ENCODE measurements at places on chromosomes 13 and 19.

DNA sequence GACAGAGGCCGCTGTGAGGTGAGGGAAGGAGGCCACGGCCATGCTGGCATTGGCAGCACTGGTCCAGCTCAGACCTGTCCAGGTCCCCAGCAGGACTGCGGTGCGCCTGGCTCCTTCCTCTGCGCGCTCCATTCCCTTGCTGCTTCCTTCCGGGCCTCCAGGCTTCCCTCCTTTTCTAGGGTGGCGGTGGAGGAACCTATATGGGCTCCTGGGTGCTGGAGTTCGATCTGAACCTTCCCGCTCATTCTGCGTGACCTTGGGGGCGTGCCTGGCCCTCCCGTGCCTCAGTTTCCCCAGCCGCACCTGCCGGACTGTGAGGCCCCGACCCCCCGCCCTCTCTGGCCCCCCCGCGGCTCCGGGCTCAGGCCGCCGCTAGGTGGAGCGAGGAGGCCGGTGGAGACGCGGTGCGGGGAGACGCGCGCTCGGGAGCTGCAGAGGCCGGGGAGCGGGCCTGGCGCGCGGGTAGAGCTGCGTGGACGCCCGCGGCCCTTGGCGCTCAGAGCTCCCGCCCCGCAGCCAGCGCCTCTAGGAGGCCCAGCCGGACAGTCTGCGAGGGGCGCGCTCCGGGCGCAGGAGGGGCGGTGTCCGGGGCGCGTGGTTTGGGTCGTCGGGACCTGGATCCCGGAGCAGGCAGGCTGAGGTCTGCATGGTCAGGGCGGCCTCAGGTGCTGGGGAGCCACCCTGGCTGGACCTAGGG is 29.9 kb downstream of the EFNA2 start:
- no peak for DNase-seq

- DNase-seq = no peak
Observed at GRCh38 chr13:27792393-27793218, at the start of gene GSX1. GSX1 (plus strand) TSS chr13:27792483; CDS start chr13:27792691, 208 bp downstream.

DNA sequence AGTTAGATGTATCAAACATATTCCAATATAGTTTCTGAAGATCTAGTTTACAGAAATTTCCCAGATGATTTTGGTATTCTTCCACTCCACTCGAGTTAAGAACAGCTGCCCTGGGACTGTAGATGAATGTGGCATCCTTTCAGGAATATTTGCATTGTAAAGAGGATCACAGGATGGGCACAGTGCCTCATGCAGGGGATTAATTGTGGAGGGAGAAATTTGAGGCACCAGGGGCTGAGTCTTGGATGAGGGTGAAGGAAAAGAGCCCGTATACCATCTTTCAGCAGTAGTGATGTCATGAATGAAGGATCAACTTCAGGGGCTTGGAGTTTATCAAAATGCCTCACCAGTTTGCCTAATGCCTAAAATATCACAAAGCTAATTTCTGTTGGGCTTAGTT is 4.0 kb upstream of the PDS5B start:
- no peak for DNase-seq

DNA sequence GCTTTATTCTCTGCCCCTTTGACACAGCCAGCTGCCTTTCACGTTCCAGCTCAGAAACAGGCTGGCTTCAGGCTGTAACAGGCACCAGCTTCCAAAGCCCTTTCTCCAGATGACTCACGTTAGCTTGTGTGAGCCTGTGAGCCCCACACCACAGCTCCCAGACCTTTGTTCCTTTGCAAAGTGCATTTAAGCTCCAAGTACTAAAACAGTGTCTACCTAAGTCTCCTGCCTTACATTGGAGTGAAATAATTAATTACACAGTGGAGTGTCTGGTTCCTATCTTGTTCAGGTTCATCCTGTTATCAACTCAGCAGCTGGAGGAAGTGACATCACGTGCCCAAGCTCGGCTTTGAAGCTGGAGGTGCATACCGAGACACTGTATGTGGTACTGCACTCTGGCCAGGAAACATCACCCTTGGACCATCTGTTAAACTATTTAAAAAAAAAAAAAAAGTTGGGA is 475.8 kb downstream of the FOXO1 start:
- DNase-seq = no peak

- DNase-seq = no peak
Observed at GRCh38 chr13:30443957-30444404, 21.7 kb downstream of the UBE2L5 start.

- no peak for DNase-seq
Observed at GRCh38 chr19:2234996-2235380, 1.1 kb downstream of the PLEKHJ1 start.

DNA sequence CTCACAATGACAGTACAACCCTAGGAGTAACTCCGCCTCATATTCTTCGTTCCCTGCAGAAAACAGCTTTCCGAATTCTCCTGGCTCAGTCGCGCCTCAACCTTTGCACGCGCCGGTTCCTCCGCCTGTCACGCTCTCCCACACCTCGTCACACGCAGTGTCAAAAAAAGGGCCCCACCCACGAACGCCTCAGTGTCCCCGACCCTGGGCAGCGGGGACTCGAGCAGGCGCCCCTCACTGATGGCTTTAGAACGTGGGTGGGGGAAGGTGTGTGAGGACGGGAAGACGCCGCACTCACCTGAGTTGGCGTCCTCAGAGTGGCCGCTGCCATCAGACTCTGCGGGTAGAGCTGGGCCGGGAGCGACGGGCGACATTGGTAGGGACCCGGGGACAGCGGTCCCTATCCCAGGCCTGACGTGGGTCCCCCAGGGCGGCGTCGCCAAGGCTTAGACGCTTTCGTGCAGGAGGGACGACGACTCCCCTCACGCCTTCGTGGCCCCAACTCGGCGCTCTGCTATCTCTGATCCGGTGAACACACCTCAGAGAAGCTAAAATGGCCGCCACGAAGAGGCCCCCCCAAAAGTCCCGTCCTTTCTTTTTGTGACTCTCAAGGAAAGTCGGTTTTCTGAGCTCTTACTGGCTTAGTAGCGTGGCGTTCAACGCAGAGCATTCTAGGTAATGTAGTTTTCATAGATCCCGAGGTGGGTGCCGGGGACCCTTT is at the start of gene ZNF154:
ZNF154 (minus strand) TSS at position 564 of the 721 bp plus-strand sequence; CDS start at position 331, 233 bp downstream.
- DNase-seq = no peak

- no peak for DNase-seq
Observed at GRCh38 chr13:46934749-46935148, 37.9 kb upstream of the HTR2A start.

DNA sequence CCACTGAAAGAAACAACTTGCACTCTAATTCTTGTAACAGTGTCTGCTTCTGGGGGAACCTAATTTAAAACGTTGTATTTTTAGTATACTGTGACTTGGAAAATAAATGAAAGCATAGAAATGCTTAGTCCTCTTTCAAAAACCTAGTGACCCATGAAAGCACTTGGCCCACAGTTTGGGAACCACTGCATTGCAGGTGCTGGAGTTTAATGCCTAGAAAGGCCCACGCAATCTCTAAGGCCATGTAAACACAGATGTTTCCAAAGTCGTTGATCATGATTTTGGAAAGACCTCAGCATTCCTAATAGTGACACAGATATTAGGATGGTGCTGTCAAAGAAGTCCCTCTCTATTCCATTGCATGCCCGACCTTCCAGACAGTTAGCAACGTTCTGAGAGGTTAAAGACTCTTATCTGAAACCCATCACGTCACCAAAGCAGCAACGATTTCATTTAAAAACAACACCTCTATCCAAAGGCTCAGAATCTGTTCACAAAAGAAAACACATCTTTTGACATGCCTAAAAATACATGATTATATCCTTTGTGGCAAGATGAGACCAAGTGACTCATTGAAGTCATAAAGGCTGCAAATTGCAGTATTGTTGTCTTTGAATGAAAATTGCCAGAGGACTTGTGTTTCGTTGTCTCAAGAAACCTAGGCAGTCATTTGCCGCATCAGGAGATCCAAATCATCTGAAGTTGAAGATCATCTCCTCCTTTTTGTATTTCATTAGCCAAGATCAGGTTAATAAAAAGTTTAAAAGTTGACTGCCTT is 328.0 kb upstream of the ZNF507 start:
- DNase-seq = no peak

DNA sequence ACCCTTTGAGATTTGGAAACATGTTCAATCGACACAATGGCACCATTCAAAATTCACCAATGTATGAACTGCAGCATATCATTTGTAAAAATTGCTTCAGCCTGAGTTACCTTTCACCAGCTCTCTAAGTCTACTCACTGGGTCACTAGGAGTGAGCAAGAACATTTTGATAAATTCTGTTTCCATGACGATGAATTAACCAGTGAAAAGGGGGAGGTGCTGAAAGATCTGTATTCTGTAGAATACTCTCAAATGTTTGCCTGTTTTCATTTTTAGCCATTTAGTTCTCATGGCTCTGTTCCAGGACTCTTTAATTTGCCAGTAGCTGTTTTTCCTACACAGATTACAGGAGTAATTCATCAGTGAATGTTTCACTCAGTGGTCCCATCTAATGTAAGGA is 883.4 kb downstream of the DIAPH3 start:
- no peak for DNase-seq

- no peak for DNase-seq
Observed at GRCh38 chr13:59789558-59789957, 374.2 kb downstream of the DIAPH3 start.

DNA sequence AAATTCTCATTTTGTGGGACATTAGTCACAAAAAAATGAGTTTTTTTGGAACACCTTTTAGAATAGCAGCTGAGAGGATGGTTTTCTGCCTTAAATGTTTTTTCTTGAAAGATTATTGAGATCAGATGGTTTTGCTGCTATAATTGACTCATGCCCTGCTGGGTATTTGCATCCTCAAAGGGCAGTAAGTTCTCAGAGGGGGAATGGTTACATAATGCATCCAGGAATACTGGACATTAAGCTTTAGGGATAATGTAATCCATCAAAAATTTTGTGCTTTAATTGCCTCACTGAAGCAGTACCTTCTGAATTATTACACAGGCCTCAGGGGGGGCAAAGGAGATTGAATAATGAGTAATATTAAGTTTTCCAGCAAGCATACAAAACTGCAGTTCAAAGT is 866.3 kb upstream of the SPRY2 start:
- no peak for DNase-seq

DNA sequence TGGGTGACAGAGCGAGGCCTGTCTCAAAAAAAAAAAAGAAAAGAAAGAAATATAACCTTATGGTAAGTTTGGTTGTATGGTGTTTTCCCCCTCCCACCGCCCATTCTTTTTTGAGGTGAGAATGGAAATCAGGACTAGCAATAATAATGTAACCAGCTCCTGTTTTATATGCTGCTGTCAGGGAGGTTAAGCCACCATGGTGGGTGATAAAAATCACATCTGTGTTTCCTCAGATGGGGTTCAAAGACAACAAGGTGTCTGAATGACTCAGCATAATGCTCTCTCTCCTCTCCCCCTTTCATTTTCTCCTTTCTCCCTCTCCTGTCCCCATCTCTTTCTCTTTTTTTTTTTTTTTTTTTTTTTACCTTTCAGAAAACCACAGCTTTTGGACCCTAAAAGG is 28.3 kb upstream of the GARRE1 start:
- no peak for DNase-seq

DNA sequence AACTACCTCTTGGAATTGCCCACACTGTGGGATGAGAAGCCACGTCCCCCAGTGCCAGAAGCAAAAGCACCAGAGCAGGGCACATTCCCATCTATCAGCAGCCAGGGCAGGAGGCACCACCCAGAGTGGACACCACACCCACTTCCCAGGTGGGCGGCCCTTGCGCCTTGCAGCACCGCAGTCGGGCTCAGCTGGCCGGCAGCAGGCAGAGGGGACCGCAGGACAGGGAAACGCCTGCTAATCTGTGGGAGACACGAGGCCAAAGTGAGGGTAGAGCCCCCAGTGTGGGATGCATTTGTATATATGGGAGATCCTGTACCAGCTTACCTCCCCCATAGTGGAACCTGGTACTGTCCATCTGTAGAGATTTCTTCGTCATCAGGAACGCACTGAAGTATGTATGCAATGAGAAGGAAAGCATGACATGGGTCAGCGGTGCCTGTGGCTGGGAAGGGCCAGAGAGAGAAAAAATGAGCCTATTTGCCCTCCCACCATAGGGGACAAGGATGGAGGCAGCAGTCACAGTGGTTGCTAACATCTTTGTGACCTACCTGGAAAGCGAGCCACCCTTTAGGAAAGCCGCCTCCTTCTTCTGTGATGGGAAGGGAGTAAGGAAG is 30.9 kb upstream of the NPAS1 start:
- no peak for DNase-seq

Data from NCI-H2029 treated with DMSO at 0.1 percent for 48 hours (cell line).